ENCODE measurements at places on chromosomes 12 and 14.

DNA sequence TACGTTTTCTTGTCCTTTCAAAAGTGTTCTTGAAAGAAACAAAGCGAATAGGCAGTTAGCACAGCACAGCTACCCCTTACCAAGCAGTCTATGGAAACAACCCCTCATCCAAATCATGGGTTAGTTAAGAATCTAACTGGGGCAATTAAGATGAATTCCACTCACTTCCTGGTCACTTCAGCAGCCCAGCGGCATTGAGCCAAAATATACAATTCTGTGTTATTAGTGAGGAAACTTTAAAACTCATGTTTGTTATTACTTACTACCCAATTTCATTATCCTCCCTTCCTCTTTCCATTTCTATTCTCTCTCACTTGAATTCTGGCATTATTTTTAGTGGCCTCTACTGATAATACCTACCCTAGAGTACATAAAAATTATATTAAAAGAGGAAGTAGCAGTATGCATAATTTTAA is 121.4 kb downstream of the PPHLN1 start:
- DNase-seq, result no peak

DNA sequence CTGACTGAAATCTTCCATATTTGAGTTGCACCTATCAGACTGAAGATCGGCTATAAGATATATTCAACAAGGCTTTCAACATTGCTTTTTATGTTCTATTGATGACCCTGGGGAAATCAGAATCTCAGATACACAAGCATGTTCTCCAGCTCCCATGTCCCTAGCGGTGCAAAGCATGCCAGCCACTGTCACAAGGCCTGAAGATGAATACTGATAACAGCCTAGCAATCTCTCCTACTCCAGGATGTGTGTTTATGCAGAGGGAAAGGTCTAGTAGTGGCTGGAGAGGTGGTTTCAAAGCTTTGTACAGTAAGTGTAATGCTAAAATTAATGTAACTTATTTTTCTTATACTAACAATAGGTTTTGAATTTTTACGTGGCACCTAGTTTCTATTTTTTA is 64.6 kb downstream of the SOX5 start:
- no peak for DNase-seq

DNA sequence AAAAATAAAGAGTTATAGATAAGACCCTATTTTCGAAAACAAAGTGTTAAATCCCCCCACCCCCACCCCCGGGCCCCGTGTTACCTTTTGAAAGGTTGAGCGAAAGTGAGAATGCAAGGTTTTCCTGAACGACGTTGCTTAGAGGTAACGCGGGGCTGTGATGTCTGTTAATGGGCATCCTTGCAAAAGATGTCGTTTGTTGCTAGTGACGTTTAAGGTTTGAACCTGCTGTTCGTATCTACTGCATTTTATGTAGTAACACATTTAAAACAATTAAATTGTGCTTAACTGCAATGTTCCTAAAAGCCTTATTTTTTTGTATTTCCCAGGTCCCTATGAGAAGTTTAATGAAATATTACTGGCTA is 1.2 kb downstream of the CPSF6 start:
- no peak for DNase-seq

DNA sequence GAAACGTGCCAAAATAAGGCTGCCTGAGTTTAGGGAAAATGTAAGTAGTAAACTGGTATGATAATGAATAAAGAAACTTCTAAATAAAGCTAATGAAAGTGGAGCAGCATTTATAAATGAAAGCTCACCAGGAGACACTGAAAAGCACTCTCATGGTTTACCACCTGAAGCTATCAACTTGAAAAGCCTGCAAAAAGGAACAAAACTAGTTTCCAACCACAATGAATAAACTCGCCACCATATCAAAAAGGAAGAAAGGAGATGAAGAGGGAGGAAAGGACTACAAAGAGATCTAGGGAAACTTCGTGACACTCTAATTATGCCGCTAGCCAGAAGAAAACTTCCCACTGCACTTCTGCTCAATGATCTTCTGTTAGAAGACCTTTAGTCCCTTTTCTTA is 66.7 kb downstream of the MED13L start:
- DNase-seq, result no peak

DNA sequence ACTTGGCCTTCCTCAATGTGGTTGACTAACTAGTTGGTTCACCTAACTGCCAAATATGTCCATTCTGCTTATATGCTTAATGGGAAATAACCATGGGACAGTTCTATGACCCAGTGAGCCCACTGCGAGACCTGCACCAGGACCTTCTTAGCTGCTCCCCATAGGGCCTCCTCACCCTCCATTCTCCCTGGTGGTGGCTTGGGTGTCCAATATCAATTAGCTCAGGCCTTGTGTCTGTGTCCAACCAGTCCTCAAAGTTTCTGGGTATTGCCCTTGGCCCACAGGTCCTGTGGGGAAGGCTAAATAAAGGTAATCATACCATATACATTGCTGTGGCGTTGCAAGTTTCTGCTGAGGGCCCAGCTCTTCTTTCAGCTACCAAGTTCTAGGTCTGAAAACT is 228.2 kb downstream of the PCNX1 start:
- DNase-seq, result no peak

GRCh38 chr12:5689773-5690172 is 255.3 kb downstream of the ANO2 start:
- no peak for DNase-seq

- no peak for DNase-seq
Observed at GRCh38 chr14:44404036-44404435, 103.0 kb downstream of the FSCB start.

GRCh38 chr14:74312161-74312560 is 9.4 kb upstream of the ABCD4 start:
- no peak for DNase-seq

DNA sequence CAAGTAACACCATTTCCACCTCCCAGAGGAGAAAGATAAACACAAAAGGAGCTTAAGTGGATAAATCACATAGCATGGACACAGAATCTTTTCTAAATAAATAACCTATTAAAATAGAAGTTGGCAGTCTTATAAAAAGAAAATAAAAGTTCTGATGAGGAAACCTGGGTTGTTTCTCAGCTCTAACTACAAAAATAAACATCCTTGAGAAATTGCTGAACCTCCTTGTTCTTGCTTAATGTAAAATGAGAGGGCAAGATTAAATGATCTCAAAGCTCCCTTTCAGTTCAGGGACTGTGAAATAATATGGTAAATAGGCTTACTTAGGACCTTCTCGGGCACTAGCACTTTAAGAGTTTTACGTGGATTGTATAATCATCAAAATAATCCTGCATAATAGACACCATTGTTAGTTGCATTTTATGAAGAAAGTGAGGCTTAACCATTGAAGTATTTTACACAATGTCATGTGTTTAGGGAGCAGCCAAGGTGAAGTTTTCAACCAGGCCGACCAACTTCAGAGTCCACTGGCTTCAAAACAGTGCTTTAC is 214.0 kb upstream of the NOVA1 start:
- DNase-seq, result no peak

GRCh38 chr14:56112781-56113180 is 5.4 kb upstream of the PELI2 start:
- DNase-seq, result no peak

DNA sequence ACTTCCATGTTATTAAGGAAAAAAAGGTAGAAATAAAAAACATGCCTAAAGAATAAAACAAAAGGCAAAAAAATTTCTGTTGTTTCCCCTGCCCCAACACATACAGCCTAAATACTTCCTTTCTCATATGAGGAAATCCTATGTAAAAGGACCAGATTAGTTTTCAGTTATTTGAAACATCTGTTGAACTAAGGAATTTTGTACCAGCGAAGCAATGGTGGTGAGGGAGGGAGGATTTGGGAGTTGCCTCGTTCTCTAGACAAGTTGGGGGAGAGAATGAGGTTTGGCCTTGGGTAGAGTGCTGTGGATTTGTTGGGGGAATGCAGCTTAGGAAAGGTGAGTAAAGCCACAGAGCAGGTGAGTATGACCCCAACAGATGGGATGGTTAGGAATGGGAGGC is 141.5 kb upstream of the RFLNA start:
- DNase-seq, result no peak

GRCh38 chr14:22159099-22159498 is 429.9 kb downstream of the DAD1 start:
- DNase-seq, result no peak

DNA sequence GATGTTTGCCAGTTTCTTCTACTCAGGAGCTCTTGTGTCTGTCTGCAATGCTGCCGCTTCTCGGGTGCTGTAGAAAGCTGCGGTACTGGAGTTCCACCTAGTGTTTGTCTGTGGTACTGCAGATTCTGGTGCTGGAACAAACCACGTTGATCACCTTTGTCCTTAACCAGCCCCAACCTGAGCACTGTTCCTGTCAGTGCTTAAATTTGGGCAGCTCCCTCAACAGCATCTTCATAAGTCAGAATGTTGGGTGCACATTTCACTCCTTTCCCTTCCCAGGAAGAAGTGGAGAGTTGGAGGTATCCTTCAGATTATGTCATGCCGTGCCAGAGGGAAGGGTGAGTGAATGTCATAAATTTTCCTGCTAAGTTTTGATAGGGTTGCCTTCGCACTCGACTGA is 48.7 kb upstream of the LALBA start:
- peak; percentile 26 for DNase-seq

GRCh38 chr12:76591476-76591875 is 31.9 kb upstream of the OSBPL8 start:
- DNase-seq, result no peak

GRCh38 chr12:94427501-94428381 is 31.9 kb downstream of the CEP83 start:
- DNase-seq, result peak; percentile 74

GRCh38 chr12:75990189-75990912 is 41.2 kb downstream of the PHLDA1 start:
- no peak for DNase-seq

GRCh38 chr12:74111688-74112360 is 425.8 kb upstream of the ATXN7L3B start:
- DNase-seq, result no peak

- DNase-seq, result peak; percentile 45
Observed at GRCh38 chr14:22118899-22119477, 445.4 kb upstream of the OR4E1 start.

GRCh38 chr12:90008277-90008676 is 299.6 kb upstream of the ATP2B1 start:
- no peak for DNase-seq

DNA sequence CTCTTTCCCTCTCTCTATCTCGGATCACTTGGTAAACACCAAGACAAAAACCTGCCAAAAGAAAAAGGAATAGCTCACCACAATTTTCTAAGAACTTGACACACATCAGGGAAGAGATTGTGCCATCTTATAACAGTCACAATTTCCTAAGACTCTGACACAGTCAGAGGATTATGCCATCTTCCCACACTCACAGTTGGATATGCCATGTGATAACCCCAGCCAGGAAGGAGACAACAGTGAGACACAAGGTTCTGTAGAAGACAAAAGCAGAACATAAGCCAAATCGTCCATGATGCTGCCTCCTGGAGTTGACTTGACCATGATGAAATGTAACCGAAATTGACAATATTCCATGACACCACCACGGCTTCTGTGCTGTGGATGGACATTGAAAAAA is 2.8 kb upstream of the CLEC9A start:
- DNase-seq, result no peak

DNA sequence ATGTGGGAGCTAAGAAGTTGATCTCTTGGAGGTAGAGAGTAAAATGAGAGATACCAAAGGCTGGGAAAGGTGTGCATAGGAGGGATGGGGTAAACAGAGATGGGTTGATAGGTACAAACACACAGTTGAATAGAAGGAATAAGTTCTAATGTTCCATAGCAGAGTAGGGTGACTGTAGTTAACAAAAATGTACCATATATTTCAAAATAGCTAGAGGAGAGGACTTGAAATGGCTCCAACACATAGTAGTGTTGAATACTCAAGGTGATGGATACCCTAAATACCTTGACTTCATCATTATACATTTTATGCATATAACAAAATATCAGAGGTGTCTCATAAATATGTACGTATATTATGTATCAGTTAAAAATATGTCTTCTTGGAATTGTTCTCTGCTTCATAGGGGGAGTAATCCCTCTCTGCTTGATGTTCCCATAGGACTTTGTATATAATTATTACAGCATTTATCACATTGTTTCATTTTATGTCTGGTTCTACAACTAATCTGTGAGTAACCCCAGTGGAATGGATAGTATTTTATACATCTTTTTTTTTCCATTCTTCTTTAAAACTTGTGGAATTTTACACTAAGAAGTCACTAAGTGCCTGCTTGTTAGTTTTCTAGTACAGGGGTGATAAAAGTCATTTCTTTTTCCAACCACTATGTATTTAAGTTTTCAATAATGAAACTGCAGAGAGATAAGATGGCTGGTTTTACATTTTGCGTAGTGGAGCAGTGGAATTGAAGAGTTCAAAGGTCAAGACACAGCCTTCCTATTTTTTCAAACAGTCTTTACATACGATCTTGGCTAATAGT is 1940.0 kb upstream of the SEL1L start:
- no peak for DNase-seq

Data from AG04450 (cell line).